ENCODE measurements at places on chromosomes 11 and 22. TPM values are rescaled to one million over a fixed set of nuclear protein-coding genes. Genes with fewer than 3 reads are reported as not detected.

OR52B2 gene
- not detected for total RNA-seq

ALDH3B1 gene
- total RNA-seq: not detected

KCNK4 gene
- not detected for total RNA-seq

TEX12 gene
- total RNA-seq: not detected

PELI3 gene
- total RNA-seq: 2.3 TPM

MAPK8IP1 gene
- 0.57 TPM for total RNA-seq

DNA sequence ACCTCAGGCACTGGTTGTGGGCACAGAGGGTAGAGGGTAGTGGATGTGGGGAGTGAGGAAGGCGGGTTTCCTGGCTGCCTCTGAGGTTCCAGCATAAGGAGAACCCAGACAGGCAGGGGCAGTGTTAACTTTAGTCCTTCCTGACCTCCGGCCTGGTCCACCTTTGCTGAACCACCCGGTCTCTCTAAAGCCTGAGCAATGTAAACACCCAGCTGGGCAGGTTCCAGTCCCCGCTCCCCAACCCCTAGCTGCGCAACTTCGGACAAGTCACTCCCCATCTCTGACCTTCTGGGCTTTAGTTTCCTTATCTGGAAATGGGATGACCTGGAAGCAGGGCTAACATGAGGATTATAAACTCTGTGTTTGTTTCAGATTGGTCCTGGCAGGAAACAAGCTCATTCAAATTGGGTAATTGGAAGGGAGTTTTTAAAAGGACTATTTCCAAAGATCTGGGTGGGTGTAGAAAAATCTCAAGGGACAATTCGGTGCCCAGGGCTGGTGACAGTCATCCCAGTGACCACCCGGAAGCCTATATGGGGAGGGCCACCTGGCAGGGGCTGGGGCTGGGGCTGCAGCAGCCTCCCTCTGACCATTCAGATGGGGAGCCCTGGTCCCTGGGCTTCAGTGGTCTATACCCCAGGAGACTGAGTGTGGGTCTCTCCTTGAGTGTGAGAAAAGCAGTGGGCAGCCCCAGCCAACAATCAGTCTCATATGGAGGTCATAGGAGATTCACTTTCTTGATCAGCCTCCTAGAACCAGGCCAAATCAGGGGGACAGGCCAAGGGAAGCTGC lies 108.3 kb upstream of the SYT13 start:
- DNase-seq: no peak

DNA sequence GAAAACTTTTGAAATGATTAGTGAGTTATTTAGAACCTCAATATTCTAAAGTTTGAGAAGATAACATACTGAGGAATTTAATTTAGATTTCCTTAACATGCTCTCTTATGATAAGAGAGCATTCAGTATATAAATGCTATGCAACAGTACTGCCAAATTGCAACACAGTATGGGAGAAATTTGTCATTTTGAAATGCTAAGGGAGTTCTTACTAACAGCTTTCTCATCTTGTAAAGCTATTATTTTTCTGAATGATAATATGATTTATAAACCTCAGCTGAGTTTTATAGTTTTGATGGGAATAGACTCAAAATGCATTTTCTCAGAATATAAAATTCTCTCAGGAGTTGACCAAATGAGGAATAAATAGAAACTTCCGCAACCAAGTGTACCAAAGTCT lies 108.4 kb downstream of the SPON1 start:
- no peak for DNase-seq

- no peak for DNase-seq
Observed at GRCh38 chr11:111367411-111368284, 11.4 kb downstream of the POU2AF1 start.

All from activated naive CD4-positive, alpha-beta T cell treated with anti-CD3 and anti-CD28 coated beads for 36 hours (primary cell).